ENCODE measurements at places on chromosomes 6 and 20. TPM values are rescaled to one million over a fixed set of nuclear protein-coding genes. Genes with fewer than 3 reads are reported as not detected.

CCN2 gene
- 42.3 TPM for total RNA-seq

MTCH1 gene
- 138 TPM for total RNA-seq

AIF1 gene
- not detected for total RNA-seq

KCNK5 gene
- 1.2 TPM for total RNA-seq

ARHGAP18 gene
- 4.5 TPM for total RNA-seq

PRDM1 gene
- total RNA-seq: 5.3 TPM
